ENCODE measurements at places on chromosomes 7 and 10.

DNA sequence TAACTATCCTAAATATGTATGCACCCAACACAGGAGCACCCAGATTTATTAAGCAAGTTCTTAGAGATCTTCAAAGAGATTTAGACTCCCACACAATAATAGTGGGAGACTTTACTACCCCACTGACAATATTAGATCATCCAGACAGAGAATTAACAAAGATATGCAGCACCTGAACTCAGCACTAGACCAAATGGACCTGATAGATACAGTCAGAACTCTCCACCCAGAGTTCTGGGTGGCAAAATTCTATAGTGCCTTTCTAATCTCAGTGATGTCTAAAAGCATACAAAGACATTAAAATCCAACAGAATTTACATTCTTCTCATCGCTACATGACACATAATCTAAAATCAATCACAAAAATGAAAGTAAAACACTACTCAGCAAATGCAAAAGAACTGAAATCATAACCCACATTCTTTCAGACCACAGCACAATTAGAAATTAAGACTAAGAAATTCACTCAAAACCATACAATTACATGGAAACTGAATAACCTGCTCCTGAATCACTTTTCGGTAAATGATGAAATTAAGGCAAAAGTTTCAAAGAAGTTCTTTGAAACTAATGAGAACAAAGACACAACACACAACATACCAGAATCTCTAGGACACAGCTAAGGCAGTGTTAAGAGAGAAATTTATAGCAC, 183.2 kb downstream of the AGMO start:
- no peak for DNase-seq

DNA sequence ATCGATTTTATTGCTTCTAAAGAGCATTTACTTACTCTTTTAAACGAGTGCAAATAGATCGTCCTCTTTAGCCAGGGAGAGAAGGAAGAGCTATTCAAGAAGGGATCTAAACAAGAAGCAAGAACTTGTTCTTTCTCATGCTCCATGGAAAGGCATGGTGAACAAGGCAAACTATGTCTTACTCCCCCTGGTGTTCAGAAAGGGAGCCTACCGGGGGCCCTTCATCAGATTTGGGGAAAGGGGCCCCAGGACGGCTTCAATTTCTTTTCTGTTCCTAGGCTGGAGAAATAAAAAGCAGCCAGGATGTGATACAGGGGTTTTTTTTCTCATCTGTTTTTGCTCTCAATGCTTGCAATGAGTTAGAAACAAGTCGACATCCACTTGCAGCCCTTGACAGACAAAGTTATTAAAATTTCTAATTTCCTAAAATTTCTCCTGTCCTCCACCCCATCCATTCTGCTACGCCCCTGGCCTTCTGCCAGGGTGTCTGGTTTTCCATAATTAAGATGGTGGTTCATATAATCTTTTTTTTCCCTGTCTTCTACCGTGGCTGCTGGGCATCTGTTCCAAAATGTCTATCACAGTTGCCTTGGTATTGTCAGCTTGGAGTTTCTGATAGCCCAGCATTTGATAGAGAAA, 214.4 kb downstream of the CREB5 start:
- DNase-seq, result no peak

DNA sequence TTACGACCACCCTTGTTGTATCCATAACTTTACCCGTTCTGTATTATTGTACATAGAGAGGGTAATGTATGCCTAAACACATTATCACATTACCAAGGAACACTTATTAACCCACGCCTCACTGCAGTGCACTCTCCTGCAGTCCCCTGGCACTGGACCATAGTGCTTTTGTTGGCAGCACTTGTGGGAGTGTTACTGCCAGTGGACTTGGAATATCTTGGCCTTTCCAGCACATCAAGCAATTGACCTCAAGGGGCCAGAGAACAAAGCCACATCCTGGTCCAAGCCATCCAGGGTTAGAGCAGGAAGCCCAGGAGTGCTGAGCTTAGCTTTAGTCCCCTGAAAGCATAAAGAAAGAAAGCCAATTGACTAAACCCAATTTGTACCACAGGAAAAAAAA, 304.2 kb downstream of the PCDH15 start:
- no peak for DNase-seq

DNA sequence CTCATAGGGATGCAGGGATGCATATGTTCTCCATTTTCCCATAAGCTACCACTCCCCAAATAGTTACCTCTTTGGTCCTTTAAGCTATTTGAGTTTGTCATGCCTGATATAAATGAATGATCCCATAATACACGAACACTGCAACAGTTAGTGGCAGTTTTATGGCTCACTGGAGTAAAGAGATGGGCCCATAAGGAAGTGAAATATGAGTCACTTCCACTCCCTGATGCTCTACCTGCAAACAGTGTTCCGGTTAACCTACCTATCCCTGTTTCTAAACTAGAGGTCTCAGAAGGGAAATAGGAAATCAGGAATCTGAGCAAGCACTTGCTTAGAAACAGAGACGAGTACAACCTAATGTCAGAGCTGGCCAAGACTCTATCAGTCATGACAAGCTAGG, 71.7 kb downstream of the CALD1 start:
- no peak for DNase-seq

DNA sequence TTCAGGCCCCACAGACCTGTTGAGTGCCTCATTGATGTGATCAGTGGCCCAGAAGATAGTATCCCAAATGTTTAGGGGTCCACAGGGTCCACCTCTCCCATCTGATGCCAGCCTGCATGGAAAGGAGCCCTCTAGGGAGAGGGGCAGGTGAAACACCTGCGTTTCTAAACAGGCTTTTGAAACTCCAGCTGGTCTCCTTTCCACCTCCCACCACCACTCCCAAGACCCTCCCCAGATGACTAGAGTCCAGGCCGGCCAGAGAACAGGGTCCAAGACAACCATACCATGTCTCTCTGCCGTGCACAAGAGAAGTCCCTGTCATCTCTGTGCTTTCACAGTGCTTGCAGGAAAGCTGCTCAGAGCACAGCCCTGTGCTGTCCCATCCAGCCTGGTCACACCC, 105.0 kb upstream of the NANOS1 start:
- DNase-seq, result no peak

- DNase-seq, result no peak
Measured at GRCh38 chr7:127252778-127253280, at the start of gene GRM8. TSS of gene GRM8 (minus strand) at chr7:127252941.

GRCh38 chr10:102434394-102435132, 2.2 kb upstream of the CUEDC2 start:
- no peak for DNase-seq

DNA sequence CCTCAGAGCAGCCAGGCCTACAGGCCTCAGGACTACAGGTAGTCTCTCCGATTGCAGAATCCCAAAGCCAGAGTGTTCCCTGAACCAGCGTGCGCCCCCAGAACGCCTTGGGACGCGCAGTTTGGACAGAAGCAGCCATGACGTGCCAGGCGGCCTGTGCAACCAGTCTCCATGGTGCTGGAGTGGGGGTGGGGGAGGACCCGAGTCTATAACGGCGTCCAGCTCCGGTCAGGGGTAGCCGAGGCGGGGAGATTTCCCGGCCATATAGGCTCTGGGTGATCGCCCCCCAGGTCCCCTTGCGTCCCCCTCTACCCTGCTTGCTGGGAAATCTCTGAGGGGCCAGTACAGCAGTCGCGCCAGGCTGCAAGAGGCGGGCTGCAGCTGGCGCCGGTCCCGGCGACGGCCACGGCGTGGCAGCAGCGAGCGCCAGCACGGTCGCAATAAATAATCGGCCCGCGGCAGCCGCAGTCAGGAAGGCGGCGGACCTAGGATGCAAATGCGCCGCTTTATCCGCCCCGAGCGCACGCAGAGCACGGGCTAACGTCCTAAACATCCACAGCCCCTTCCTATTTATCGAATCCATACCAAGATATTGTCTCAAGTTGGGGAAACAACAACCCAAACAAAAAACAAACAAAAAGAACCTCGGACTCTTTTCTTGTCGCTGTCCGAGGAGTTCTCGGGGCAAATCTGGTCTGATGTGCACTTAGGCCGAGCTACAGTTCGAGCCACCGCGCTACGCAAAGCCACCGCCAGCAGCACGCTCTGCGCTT, 1.6 kb downstream of the HOXA3 start:
- DNase-seq, result no peak

GRCh38 chr10:123316776-123317175, 162.6 kb downstream of the BUB3 start:
- no peak for DNase-seq

Measured in cortex of kidney (tissue), 1 donor.